A549 treated with AZD2906 at 1 μM for 4 hours (cell line): ENCODE measurements at places on chromosomes 16 and 17. TPM values are rescaled to one million over a fixed set of nuclear protein-coding genes. Genes with fewer than 3 reads are reported as not detected.

The KRT15 gene
- 2.3 to 3.5 TPM (median 2.5 TPM) in 5 replicates for total RNA-seq

The CX3CL1 gene
- 0.06 to 0.11 TPM (median 0.08 TPM) in 5 replicates for total RNA-seq

The CNTNAP1 gene
- total RNA-seq: 4.5 to 5.6 TPM (median 5.0 TPM) in 5 replicates

The TMEM88 gene
- total RNA-seq: 0.20 to 0.89 TPM (median 0.71 TPM) in 5 replicates

The NLRC3 gene
- total RNA-seq: 0.02 to 0.08 TPM in 2 of 5 replicates, not detected in the others

The FOXJ1 gene
- 0.77 to 1.1 TPM (median 0.95 TPM) in 5 replicates for total RNA-seq

The RRAD gene
- 53.2 to 85.6 TPM (median 74.1 TPM) in 5 replicates for total RNA-seq

The CCL17 gene
- not detected in 5 replicates for total RNA-seq

The SUMO2 gene
- total RNA-seq: 311 to 373 TPM (median 352 TPM) in 5 replicates
